ENCODE measurements at places on chromosomes 4 and X. TPM values are rescaled to one million over a fixed set of nuclear protein-coding genes. Genes with fewer than 3 reads are reported as not detected.

The CSAG3 gene
- 72.2 TPM for polyA plus RNA-seq

The ZNF185 gene
- 10.3 TPM for polyA plus RNA-seq

The IL3RA gene
- polyA plus RNA-seq: not detected

The CXCL11 gene
- not detected for polyA plus RNA-seq

The ITM2A gene
- not detected for polyA plus RNA-seq

The DCLK2 gene
- polyA plus RNA-seq: 10.1 TPM

The SPIN4 gene
- polyA plus RNA-seq: 3.3 TPM

The FHL1 gene
- 57.8 TPM for polyA plus RNA-seq

The CAMK2D gene
- 23.8 TPM for polyA plus RNA-seq
